ENCODE measurements at places on chromosomes 13 and 19.

GRCh38 chr19:56118666-56119581 is 2.2 kb downstream of the ZNF787 start:
- no peak for DNase-seq

GRCh38 chr13:95723438-95723837 is 46.5 kb downstream of the DNAJC3 start:
- no peak for DNase-seq

GRCh38 chr19:32566246-32566830 is 14.7 kb upstream of the PDCD5 start:
- no peak for DNase-seq

DNA sequence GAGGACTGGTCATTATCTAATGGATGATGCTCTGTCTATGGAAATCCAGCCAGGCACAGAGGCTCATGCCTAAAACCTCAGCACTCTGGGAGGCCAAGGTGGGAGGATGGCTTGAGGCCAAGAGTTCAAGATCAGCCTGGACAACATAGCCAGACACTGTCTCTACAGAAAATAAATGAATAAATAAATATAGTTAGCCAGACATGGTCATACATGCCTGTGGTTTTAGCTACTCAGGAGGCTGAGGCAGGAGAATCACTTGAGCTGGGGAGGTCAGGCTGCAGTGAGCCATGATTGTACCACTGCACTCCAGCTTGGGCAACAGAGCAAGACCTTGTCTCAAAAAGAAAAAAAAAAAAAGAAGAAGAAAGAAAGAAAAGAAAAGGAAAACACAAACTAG is 234.7 kb downstream of the TSHZ3 start:
- DNase-seq: no peak

DNA sequence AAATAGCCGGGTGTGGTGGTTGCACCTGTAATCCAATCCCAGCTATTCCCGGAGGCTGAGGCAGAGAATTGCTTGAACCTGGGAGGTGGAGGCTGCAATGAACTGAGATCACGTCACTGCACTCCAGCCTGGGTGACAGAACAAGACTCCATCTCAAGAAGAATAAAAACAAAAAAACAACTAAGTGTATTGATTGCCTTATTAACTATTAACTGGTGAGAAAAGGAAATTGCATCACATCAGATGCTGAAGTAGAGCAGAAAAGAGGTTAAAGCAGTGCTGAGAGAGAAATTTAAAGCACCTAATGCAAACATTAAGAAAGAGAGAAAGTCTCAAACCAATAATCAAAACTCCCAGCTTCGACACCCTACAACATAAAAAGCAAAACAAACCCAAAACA is 38.3 kb downstream of the KPNA3 start:
- DNase-seq: no peak

DNA sequence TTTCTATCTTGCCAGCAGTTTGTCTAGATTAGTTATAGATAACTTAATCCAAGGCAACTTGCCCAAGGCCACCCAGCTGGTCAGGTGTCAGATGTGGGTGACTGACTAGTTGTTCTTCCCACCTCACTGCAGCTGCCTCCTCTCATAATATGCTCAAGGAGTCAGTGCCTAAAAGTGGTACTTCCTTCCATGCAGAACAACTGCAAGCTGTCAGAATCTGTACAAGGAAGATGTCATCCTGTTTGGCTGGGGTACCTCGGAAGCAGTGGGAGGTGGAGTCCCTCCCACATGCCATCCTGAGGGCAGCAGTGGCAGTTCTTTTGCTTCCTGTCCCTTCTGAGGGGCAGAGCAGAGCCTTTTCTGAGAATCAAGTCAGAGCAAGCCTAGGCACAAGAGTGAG is 193.2 kb upstream of the RFC3 start:
- DNase-seq: no peak

- DNase-seq: no peak
Measured at GRCh38 chr13:106056851-106057250, 478.6 kb downstream of the EFNB2 start.

GRCh38 chr19:30924670-30925069 is 424.6 kb downstream of the TSHZ3 start:
- DNase-seq: no peak

DNA sequence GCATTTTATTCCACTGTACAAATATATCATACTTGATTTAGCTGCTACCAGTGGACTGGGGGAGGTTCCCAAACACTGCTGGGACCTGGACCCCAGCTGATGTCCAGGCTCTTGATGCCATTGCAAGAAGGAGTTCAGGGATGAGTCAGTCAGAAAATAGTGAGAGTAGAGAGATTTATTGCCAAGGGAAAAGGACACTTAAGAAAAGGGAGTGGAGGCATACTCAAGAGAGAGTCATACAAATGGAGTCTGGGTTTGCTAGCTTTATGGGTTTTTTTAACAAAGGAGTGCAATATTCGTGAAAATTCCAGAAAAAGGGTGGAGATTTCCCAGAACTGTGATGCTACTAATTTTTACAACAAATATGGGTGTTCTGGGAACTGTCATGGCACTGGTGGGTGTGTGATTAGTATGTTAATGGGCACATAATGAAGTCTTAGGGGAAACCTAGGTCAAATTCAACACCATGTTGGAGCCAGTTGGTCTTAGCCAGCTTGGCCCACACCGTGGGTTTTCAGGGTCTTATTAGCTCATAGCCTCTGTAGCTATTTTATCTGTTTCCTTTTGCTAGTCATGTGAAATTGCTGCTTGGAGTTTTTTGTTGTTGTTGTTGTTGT is 36.2 kb downstream of the GPC6 start:
- no peak for DNase-seq

DNA sequence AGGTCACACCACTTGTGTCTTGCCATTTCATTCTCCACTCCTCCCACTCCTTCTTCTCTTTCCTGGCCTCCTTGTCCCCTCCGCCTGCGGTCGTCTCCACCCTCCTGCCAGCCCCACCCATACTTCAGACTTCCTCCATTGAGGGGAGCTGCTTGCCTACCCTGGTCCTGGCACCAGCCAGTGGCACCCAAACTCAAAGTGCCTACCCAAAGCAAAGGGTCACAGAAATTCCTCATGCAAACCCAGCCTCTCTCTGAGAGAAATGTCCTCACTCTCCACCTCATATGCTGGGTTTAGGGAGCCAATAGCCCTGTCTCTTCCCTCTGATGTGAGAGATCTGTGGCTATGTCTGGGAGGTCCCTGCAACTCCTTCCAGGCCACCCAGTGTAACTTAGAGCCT is 109.6 kb downstream of the TEX26 start:
- DNase-seq: no peak

DNA sequence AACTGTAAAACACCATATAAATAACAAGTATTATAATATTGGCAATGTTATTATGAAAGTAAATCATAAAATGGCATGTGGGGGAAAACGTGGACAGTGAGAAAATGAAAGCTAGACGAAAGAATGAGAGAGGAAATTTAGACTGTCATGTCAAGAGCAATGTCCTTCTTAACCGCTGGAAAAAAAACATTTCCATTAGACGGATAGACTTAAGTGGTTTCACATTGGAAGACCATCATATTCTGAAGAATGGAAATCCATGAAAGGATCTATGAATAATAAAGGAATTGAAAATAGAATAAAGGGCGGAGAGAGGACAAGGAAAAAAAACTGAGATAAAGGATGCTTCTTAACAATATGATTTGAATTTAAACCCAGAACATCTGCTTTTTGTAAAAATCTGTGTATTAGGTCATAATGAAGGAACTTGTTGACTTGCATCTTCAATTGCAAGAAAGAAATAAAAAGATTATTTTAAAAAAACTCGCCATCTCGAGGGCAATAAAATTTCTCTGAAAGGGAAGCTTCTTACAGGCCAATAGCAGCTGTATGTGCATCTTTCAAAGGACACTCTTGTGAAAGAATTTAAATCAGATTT is 90.6 kb downstream of the SPRY2 start:
- no peak for DNase-seq

GRCh38 chr19:10848230-10848856 is at the start of gene C19orf38:
C19orf38 (plus strand) TSS chr19:10848415; CDS start chr19:10848509, 94 bp downstream.
- no peak for DNase-seq

GRCh38 chr13:106533943-106534638 is 1.4 kb downstream of the EFNB2 start:
- no peak for DNase-seq

- DNase-seq: no peak
Measured at GRCh38 chr19:46537136-46538097, 41.8 kb upstream of the PNMA8B start.

- no peak for DNase-seq
Measured at GRCh38 chr13:104936304-104936703, 1599.2 kb downstream of the EFNB2 start.

GRCh38 chr13:67224148-67224846 is 5.8 kb downstream of the PCDH9 start:
- DNase-seq: no peak

DNA sequence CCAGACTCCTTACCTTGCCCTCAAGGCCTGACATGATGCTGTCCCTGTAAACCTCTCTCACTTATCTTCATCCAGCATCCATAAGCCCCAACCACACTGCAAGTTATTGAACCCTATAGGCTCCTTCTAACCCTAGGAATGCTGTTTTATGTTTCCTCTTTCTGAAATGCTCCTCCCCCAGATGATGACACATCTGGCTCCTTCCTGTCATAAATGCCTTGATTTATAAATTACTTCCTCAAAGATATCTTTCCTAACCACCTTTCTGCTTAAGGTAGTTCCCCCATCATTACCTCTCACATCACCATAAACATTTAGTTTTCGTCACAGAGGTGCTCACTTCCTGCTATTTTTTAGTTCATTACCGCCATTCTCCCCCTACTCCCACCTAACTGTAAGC is 12.3 kb downstream of the RUBCNL start:
- no peak for DNase-seq

DNA sequence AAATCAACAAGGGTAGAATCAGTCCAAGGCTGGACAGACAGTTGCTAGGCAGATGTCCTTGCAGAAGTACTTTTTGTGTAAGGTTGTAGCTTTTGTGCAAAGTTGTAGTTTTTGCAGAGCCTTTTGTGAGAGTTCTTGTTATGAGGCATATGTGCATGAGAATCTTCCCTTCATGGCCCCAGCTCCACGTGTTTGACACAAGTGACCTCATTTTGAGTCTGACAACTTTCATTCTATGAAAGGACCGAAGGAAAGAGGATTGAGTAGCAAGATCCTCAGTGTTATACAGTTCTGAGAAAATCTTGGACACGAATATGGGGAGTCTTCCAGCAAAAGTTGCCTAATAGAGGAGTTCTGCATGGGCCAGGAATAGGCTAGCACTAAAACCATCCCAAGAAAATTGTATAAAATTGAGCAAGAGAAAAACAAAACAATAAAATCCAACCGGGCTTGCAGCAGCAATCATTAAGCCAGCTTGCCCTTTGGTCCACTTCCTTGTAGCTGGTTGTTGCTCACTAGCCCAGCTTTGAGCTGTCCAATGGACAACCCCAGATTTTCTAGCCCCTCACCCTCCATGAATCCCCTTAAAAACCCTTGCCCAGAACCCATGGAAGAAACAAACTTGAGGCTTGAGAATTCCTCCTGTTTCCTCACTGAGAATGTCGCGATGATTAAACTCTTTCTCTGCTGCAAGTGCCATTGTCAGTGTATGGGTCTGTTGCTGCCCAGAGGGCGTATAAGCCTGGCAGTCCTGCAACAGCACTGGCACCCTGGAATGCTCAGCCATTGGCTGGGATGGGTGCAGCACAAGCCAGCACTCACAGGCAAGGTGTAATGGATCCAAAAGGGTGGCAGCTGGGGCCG is 6.5 kb downstream of the EPSTI1 start:
- DNase-seq: no peak

- no peak for DNase-seq
Measured at GRCh38 chr13:36550177-36550576, 117.9 kb downstream of the CCNA1 start.

DNA sequence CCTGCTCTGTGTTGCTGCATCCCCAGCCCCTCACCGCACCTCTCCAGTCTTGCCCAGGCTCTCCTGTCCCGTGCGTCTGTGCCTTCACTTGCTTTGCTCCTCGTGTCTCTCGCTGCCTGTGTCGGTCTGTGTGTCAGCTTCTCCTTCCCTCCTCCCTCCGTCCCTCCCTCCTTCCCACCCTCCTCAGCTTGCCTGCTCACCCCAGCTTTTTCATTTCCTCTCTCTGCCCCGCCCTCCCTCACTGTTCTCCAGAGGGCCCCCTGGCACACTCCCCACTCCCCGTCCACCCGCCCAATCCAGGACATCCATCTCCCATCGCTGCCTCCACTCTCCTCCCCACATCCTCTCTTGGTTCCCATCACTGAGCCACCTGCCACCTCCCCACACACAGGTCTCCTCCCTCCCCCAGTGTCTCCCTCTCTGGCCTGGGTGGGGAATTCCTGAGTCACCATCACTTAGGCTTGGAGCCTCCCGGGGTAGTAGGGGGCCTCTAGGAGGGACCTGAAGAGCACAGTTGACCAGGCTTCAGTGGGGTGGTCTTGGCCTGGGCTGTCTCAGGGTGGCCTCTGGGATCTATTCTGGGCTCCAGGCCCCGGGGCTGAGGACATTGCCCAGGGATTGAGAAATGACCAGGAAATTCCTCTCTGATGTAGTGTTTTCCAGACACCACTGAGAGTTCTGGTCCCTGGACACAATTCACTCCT is at the start of gene PTGIR:
Gene PTGIR, minus strand, starts transcription at position 132 of the 704 bp plus-strand sequence. CDS start 864 bp downstream, outside the sequence.
- no peak for DNase-seq

DNA sequence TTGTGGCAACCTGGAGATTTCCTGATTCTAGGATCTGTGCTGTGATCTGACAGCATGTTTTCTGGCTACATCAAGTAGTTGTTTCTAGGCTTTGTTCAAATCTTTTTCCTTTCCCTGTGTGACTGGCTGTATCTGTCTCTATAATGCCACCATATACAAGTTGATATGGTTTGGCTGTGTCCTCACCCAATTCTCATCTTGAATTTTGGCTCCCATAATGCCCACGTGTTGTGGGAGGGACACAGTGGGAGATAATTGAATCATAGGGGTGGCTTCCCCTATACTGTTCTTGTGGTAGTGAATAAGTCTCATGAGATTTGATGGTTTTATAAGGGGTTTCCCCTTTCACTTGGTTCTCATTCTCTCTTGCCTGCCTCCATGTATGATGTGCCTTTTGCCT is 24.6 kb upstream of the CLDN10 start:
- DNase-seq: no peak

DNA sequence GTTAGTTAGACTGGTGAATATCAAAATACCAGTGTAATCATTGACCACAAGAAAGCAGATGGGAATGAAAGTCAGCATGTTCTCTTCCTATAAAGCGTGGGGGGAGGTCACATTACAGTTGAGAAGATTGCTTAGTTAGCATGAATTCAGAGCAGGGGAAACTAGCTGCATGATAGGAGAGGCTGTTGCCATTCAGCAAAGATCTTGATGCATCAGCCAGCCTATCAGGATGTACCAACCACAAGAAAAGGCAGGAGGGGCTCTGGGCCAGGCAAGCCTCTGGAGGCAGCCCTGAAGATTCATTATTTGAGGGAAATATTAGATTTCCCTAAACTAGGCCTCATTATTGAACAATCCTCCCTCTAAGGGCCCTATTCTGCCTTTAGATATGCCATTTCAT is 5.0 kb upstream of the MTMR6 start:
- no peak for DNase-seq

GRCh38 chr19:44777715-44778347 is at the start of gene CBLC:
CBLC (plus strand) TSS chr19:44777890; CDS start chr19:44777932, 42 bp downstream.
- no peak for DNase-seq

GRCh38 chr13:114088863-114089262 is 43.6 kb downstream of the RASA3 start:
- no peak for DNase-seq

GRCh38 chr19:33256261-33256660 is 30.6 kb upstream of the SLC7A10 start:
- no peak for DNase-seq

GRCh38 chr19:6718111-6718740 is 2.2 kb downstream of the C3 start:
- DNase-seq: no peak

GRCh38 chr13:100529666-100530377 is 58.8 kb downstream of the GGACT start:
- no peak for DNase-seq

- DNase-seq: no peak
Measured at GRCh38 chr13:108037348-108037747, 178.0 kb downstream of the LIG4 start.
